ENCODE measurements at places on chromosomes 1 and 21.

DNA sequence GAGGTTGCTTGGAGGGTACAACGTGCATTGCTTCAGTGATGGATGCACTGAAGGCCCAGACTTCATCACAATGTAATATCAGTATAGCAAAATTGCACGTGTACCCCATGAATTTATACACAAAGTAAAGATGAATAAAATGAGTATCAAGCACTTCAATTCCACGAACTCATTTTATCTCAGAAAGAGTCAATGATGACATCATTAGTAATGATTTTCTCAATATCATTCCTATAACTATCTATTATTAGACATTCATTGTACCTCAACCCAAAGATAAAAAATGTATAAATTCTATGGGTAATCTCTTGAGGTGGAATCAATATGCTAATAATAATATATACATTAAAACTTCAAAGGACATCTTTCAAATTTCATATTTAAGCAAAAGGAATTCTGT is 208.4 kb downstream of the COL11A1 start:
- no peak for DNase-seq

DNA sequence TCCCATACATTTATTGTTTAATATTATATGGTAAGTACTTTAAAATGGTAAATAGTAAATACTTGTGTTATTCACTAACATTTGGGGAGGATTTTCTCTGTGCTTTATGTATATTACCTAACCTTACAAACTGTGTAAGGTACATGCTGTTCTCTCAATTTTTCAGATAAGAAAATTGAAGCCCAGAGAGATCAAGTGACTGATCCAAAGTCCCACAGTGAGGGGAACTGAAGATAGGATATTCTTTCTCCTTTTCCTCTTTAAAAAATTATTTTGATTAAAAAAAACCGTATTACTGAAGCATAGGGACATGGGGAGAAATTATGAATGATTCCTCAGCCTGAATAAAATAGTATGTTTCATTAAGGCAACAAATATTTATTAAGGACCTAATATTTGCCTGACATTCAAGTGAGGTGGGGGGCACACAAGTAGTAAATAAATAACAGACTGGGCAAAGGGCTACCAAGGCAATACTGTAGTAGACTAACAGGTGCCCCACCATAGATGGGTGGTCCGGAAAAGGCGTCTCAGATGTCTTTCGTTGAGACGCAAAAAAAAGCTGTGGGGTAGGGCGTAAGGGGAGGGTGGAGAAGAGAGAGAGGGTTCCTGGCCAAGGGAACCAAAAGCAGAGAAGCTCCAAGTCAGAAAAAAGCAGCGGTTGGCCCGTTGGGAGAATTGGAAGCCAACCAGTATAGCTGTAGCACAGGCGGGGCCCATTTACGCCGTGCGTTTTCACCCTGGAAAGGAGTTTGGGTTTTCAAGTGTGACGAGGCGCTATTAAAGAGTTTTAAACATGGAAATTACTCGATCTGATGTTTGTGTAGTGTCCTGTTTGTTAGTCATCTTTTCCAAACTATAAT is 944 bp upstream of the AGO3 start:
- peak; percentile 39 for DNase-seq

DNA sequence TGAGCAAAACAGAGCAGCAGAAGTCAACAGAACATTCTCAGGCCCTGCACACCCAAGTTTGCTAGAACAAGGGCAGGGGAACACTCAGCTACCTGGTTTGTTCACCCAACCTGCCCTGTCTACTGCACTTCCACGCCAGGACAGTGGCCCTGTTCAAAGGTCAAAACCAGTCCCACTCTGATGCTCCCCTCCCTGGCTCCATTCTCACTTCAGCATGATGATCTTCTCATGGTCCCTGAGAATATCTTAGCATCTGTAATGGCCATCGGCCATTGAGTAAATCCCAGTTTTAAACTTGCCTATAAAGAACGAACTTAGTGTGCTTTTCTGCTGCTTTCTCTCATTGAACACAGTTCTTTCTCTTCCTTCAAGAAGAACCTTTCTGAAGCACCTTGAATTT is 293.6 kb downstream of the SMYD3 start:
- no peak for DNase-seq

GRCh38 chr21:34176448-34176847 is 103.1 kb downstream of the MRPS6 start:
- DNase-seq: no peak

DNA sequence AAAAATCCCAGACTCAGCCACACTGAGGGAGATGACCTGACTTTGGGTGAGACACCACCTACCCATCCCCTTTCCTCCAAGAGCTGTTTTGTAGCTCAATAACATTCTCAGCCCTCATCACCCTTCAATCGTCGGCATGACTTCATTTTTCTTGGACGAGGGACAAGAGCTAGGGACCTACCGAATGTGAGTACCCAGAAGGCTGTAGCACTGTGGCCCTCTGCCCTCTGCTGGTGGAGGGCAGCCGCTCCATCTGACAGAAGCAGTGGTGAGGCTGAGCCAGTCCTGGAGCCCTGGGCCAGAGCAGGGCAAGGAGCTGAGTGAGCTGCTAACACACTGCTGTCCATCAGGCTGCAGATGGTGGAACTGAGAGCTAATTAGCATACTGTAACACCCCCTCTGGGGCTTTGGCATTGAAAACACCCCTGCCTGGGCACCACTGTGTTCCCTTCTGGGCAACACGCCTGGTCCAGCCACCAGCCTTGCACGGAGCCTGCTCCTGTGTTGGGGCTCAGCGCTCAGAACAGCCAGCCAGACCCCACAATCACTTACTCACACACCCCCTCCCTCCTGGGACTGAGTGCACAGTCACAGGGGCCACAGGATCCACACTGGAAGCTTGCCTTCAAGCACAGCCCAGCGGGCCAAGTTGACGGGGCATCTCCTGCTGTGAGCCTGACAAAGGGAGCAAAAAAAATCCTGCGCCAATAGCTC is 18.3 kb upstream of the ALPL start:
- DNase-seq: peak; percentile 76

GRCh38 chr21:26490771-26491170 is 82.3 kb downstream of the CYYR1 start:
- DNase-seq: peak; percentile 79

DNA sequence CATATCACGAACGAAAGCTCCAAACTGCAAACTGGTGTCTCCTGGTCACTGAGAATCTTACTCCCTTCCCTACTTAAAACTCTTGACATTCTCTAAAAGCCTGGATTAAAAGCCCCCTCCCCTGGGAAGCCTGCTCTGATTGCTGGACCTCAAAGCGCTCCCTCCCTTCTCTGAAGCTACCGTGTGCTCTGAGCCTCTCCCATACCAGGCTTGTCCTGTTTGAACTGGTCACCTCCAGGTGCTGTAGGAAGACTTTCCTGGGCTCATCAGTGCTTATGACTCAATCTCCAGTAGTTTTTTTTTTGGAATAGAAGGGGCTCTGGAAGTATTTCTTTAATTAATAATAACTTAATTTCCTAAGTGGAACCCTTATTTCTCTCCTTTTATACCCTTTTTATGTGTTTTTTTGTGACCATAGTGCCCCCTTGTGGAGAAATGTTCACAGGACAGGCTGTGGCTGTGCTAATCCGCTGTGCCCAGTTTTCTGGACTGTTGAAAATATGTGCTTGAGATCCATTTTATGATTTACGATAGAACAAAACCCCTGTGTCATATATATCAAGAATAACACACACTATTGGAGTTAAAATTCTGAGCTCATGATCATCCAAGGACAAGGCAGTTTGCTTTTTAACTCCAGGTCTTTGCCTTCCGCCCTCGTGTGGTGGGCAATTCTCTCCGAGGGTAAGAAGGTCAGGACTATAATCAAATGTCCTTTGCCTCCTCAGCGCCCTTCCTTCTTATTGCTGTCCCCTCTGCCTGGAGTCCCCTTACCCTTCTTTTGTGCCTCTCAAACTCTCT is 16.9 kb downstream of the MTARC1 start:
- no peak for DNase-seq

- no peak for DNase-seq
These were observed 38.6 kb downstream of the LHX4 start for GRCh38 chr1:180268556-180269075.

- no peak for DNase-seq
These were observed 287.4 kb downstream of the NPHP4 start for GRCh38 chr1:5704561-5705514.
